Hematopoietic multipotent progenitor cell treated with erythropoietin and hydrocortisone succinate and interleukin-3 and kit ligand, for 8 days (in vitro differentiated cells): ENCODE measurements at places on chromosomes 3 and 15.

- DNase-seq: no peak
Observed at GRCh38 chr15:60695713-60696522, 217.0 kb upstream of the ICE2 start.

DNA sequence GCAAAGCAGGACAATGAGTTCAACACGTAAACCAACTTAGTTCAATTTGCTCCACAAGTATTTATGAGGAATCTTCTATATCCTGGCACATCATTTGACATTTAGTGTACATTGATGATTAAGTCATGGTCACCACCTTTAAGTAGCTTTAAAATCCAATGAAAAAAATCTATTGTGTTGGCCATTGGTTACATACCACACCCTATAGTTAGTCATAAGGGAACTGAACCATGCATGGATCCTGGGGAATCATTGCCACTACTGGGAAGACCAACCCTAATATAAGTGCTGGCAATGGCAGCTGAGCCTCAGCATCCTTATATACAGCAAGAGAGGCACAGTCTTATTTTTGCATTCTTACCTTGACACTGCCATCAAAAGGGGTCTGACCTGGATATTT, 502.5 kb downstream of the MECOM start:
- no peak for DNase-seq

GRCh38 chr3:99656624-99657023, 18.2 kb downstream of the COL8A1 start:
- DNase-seq: no peak

- DNase-seq: no peak
Observed at GRCh38 chr15:63274427-63274826, 3.0 kb upstream of the APH1B start.

DNA sequence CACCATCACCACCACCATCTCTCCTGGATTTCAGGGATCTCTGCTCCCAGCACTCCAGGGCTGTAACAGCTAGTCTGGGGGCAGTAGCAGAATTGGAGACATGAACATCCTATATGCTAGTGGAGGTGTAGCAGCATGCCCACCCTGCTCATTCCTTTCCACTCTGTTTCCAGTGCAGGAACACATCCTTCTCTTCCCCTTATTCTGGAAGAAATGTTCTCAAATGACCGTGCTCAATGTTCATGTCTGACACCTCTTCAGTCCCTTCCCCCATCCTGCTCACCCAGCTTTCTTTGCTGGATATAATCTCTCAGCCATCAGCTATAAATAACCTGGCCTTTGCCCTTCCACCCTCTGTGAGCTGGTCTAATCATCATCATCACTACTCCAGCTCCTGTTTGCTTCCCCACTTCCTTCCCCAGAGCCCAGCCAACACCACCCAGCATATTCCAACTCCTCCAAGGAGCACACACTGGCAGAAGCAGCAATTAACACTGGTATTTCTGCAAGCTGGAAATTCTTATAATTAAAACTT, 31.1 kb downstream of the DCLK3 start:
- DNase-seq: no peak

DNA sequence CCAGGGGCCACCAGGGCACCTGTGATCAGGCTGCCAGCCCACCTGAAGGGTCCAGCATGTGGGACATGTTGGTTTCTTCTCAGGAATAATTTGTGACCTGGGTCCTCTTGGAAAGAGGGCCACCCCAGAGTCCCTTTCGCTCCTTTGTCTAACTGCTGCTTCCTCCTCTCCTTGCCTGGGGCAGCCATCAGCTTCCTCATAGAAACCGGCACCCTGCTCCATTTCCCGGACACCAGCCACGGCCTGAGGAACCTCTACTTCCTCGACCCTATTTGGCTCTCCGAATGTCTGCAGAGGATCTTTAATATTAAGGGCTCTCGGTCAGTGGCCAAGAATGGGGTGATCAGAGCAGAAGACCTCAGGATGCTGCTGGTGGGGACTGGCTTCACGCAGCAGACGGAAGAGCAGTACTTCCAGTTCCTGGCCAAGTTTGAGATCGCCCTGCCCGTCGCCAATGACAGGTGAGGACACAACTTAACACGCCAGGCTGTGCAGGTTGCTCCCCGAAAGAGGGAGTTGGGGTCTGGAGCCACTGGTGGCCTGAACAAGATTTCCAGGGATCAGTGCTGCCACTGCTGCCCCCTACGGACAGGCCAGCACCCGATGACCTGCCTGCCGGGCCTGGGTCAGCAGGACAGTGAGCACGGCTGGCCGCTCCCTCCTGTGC, 109.7 kb downstream of the LRRK1 start:
- no peak for DNase-seq

DNA sequence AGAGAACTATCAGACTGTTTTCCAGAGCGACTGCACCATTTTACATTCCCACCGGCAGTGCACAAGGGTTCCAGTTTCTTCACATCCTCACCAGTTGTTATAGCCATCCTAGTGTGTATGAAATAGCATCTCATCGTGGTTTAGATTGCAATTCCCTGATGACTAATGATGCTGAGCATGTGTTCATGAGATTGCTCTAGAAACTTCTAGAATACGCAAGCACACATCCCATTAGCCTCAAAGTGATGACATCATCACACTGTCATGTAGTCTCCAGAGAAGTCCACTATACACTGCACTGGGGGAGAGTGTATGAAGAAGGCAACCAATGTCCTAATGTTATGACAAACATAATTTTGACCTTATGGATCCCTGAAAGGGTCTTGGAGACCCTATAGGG, 30.1 kb downstream of the FBLN2 start:
- DNase-seq: no peak

DNA sequence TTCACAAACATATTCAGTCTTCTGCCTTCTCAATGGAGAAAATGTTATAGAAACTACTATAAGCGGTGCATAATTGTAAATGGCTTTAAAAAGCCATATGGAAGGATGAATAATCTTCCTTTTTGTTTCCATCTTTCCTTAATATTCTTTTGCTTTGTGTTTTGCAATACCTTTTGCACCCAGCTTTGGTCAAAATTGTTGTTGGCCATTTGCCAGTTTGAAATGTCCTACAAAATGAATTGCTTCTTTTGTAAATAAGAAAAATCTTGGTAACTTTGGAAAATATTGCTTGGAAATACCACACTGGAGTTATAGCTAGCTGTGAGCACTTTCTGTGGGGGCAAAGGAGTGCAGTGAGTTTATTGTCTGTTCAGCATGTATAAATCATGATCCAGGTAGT, 93.5 kb upstream of the NR2F2 start:
- no peak for DNase-seq

DNA sequence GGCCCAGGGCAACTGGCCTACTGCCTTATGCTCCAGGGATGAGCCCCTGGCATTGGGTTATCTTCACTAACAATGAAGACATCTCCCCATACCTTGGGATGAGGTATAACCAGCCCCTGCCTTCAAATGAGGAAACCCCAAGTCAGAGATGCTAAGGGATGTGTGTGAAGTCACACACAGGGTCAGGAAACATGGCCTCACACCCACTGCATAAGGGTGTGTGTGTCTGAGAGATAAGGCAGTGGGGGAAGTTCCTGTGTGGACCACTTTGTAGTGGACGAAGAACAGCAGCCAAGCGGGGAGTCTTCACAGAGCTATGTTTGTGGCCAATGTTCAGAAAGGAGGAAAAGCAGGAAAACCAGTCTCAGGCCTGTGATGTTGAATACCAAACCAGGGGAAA, 10.5 kb downstream of the ELP6 start:
- peak; percentile 82 for DNase-seq

GRCh38 chr15:42890161-42890913, 30.2 kb downstream of the TTBK2 start:
- no peak for DNase-seq

- DNase-seq: peak; percentile 4
Observed at GRCh38 chr3:171935261-171936123, 92.3 kb downstream of the TMEM212 start.

DNA sequence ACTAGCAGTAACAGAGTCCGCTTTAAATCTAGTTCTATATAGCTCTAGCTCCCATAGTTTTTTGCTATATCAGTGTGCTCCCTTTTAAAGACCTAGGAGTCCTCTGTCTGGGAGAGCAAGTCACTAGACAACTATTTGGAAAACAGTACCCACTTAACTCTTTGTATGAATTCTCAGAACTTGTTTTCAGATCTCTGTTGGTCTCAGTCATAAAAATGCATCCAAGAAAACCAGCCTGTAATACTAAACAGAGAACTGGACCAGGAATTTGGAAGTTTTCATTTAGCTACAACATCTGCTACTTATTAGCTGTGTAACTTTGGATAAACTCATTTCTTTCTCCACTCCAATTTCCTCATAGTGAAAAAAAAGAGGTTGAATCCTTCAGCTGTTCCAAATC, 56.9 kb upstream of the C3orf49 start:
- no peak for DNase-seq

DNA sequence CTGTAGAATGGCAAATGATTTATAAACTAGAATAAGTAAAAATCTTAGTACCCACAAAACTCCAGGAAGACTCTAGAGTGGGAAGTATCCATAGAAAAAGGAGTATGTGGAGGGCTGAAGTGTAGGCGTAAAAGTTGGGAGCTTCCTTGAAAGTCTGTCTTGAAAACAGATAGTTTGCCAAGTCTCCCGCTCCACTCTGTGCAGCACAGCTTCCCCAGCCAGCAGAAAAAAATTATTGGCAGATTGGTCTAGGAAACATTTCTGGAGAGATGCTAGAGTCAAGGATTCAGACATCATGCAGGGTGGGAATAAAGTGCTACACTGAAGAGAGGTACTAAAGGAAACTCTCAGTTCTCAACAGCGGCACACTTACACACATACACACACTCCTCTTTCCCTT, 53.4 kb upstream of the CD200R1L start:
- no peak for DNase-seq

GRCh38 chr15:68389936-68390817, 41.8 kb downstream of the ITGA11 start:
- DNase-seq: no peak

GRCh38 chr15:66170042-66170441, 83.5 kb downstream of the MEGF11 start:
- no peak for DNase-seq

GRCh38 chr3:7100136-7100535, 239.2 kb downstream of the GRM7 start:
- DNase-seq: no peak

DNA sequence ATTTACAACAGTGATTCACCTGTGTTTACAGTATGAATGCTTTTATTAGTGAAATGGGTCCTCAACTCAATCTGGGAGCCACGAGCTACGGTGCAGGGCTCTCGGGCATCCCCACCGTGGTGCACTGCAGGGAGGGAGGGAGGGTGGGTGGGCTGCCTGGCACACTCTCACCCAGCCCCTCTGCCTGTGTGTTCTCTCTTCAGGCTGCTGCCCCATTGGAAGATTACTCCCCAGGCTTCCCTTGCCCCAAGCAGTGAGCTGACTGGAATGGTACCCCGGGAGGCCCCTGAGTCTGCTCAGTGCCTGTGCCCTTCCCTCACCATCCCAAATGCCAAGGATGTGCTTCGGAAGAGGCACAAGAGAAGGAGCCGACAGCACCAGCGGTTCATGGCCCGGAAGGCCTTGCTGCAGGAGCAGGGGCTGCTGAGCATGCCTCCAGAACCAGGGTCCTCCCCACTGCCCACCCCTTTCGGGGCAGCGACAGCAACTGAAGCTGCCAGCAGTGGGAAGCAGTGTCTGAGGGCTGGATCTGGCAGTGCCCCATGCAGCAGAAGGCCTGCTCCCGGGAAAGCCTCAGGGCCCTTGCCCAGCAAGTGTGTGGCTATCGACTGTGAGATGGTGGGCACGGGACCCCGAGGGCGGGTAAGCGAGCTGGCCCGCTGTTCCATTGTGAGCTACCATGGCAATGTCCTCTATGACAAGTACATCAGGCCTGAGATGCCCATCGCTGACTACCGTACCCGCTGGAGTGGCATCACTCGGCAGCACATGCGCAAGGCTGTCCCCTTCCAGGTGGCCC, 5.0 kb downstream of the AEN start:
- DNase-seq: no peak

- no peak for DNase-seq
Observed at GRCh38 chr3:59240666-59241255, 190.9 kb upstream of the CFAP20DC start.

DNA sequence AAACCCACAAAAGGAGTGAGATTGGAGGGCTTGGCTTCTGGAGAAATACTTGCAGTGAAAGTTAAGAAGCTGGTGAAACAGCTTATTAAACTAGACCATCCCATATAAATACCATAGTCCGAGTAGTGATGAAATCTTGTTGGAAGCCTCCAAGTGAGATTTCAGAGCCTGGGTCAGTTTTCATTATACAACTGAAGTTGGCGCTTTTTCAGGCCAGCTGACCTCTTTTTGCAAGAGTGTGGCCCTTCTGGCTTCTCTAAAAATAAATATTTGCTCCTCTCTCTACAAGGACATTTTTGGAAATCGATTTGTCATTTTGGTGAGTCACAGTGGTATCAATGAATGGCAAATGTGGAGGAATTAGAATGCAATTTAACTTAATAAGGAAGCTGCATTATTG, 51.2 kb upstream of the THRB start:
- no peak for DNase-seq

DNA sequence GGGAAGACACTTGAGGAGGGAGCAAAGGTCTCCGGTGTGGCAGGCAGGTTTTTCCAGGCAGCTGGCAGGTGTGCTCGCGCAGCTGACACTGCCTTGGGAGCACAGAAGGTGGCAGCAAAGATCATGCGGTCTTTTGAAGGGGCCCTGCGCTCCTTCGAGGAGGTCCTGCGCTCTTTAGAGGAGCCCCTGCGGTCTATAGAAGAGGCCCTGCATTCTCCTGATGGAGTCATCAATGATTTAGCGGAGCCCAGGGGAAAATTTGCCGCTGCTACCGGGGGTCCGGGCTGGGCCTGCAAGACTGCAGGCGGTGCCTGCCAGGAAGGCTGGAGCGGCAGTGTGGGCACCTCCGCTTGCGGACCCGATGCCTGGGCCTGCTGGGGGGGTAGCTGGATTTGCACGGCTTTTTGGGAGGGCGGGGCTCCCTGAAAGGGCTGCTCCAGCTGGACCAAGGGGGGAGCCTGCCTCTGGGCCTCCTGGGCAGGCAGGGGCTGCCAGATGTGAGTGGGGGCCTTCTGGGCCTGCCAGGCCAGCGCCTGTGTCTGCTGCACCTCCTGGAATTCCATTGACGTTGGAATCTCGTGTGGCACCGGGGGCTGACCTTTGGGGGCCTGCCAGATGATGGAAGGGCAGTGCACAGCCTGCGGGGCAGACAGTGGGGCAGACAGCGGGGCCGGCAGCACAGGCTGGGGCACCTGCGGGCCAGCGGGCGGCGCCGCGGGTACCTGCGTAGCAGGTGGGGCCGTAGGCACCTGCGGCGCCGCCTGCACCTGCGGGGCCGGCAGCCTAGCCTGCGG, 2.1 kb downstream of the MAGEL2 start:
- no peak for DNase-seq

GRCh38 chr15:58608129-58608590, 141.3 kb downstream of the ADAM10 start:
- peak; percentile 47 for DNase-seq

DNA sequence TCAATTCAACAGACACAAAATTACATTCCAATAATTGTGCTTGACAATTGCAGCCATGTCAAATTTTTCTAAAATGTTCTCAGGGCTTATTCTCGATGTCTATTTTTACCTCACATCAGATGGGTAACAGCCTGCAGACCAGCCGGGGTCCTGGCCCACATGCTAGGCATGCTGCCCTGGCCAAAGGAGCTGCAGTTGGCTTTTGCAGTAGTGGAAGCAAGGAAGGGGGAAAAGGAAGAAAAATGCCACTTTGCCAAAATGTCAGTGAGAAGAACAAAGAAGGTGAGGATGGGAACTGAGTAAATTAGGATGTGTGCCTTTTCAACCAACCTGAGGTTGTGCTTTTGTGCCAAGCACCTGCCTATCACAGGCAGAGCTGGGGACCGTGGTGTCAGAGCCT, 161.0 kb downstream of the FOXB1 start:
- DNase-seq: no peak
